ENCODE measurements at places on chromosomes 2 and 18.

GRCh38 chr2:218325566-218326160 is 31.0 kb upstream of the CATIP start:
- no peak for DNase-seq

- no peak for DNase-seq
Measured at GRCh38 chr2:143334837-143335236, 205.6 kb downstream of the ARHGAP15 start.

GRCh38 chr2:105660489-105660888 is 84.2 kb upstream of the NCK2 start:
- no peak for DNase-seq

DNA sequence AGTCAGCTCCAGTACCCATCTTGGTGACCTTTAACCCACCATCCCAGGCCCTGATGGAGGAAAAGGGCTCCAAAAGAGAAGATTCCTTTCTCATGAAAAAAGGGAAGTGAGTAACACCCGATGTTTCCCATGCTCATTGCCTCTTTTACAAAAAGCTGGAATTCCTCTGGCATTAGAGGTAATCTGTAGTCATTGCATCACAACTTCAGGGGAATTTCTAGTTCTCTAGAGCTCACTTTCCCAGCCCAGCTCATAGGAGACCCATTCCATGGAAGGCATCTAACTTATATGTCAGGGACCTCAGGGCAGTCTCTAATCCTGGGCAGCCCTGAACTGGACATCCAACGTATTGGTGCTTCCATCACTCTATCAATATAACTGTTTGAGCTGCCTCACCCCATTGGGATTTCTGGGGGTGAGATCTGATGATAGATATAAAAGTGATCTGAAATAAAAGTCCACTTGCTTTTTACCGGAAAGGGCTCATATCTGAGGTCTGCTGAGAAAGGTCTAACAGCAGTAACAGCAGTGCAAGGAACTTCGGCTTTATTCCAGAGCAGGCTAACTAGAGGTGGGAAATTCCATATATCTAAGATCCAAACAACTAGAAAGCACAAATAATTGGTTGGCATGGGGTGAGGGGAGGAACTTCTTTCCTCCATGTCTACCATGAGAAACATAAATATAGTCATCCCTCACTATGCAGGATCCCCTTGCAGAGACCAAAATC is 106.1 kb downstream of the ETAA1 start:
- DNase-seq: peak; percentile 35

Data from RWPE2 (cell line).